ENCODE measurements at places on chromosomes 16 and 17.

GRCh38 chr16:10114409-10114808, 67.8 kb downstream of the GRIN2A start:
- DNase-seq, result no peak

DNA sequence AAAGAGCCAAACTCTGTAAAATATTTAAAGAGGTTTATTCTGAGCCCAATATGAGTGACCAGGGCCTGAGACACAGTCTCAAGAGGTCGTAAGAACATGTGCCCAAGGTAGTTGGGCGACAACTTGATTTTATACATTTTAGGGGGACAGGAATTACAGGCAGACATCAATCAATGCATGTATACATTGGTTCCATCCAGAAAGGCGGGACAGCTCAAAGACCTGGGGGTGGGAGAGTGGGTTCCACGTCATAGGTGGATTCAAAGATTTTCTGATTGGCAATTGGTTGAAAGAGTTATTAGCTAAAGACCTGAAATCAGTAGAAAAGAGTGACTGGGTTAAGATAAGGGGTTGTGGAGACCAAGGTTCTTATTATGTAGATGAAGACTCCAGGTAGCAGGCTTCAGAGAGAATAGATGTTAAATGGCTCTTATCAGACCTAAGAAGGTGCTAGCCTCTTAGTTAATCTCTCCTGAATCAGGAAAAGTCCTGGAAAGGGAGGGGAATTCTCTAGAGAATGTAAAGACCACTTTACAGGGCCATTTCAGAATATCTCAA, 32.4 kb downstream of the HSBP1 start:
- DNase-seq, result no peak

GRCh38 chr16:30474074-30474452, 1.5 kb downstream of the ITGAL start:
- no peak for DNase-seq

DNA sequence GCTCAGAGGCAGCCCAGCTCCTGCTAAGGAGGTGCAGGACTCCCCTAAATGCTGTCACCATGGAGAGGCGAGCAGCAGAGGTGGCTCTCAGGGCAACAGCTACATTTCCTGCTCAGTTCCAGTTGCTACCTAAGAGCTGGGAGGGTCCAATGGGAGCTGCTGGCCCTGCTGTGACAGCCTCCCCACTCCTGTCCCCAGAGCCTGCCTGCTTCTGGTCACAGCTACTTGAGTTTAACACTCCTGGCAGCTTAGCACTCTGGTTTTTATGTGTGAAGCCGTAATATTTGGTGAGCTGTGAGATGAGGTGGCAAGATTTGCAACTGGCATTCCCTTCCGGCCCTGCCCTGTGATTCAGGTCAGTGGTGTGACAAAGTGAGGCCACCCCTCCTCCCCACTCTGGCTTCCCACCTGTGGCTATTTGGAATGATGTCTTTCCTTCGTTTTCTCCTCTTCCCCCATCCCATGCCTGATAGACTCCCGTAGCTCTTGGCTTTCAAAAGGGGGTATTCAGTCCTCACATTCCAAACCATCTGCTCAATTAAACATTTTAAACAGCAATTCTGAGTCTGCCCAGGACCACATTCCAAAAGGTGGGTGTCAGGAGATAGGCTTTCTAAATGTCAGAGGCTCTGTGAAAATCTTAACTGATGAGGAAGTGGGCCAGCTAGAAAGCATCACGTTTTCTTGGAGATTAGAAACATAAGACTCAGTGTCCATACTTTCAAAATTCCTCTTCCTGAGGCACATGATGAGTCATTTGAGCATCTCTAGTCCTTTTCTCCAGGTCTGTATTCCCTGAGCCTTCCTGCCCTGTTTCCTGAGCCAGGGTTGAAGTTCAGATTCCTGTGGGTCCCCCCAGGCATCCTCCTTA, 42.6 kb upstream of the SKAP1 start:
- DNase-seq, result no peak

DNA sequence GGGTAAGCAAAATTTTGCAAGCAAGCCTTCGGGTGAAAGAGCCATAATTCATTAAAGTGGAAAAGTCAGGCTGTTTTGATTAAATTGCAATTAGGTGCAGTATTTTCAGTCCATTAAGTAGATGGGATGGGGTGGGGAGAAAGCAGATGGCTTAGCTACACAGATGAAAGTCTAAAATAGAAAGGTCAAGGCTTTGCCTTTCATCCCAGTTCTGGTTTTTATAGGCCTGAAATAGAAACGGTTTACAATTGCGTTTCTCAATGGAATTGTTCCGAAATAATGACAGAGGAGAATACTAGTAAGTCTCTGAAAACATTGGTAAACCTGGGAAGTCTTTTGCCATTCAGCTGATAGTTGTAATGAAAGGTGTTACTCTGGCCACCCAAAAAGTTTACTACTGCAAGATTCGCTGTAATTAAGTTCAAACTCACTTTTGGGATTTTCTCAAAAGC, 1.5 kb downstream of the PPM1E start:
- no peak for DNase-seq

GRCh38 chr17:70030371-70030770, 44.7 kb upstream of the KCNJ16 start:
- DNase-seq, result no peak

DNA sequence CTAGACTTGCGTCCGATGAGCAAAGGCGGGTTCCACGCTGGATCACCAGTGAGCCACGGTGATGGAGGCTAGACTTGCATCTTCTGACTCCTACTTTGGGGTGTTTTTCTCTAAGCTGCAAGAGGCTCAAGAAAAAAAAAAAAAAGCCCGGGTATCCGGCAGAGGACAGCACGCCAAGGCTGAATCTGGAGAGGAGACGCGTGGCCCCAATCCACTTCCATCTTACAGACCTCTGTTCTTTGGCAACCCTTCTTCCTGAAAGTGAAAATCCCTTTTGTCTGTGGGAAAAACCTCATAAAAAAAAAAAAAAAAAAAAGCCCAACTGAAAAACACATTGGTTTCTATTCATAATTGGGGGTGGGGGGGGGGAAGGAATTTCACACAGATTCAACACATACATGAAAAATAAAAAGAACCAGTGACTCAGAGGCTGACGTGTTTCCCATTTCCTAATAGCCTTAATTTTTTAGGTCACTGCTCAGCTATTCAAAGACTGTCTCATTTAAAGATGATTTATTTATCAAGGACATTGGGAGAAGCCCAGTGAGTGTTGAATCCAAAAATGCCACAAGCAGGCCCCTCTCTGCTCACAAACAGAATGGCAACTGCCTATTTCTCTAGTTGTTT, 258.3 kb downstream of the FOXL1 start:
- no peak for DNase-seq

DNA sequence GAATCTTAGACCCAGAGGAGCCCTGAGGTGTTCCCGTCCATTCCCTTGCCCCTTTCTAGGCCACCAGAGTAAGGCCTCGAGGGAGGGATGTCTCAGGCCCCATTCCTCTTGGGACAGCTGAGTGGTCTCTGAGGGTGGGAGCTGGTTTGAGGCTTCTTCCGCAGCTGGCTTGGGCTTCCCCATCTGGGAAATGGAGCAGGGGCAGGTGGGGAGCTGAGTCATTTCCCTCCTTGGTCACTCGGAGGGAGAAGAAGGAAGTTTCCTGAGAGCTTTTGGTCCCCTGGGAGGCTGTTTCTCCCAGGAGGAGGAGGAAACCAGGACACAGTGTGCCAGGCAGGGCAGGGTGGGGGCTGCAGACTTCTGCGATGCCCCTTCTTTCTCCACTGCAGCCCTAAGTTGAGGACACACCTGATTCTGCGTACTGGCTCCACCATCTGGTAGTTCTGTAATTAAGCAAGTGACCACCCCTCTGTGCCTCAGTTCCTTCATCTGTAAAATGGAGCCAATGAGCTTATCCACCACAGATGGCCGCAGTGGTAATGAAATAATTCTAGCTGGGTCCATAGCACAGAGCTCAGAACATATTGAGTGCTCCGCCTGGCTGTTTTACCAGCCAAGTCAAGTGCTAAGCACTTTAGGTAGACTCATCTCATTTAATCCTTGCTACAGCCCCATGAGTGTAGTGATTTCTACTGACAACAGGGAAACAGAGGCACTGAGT, 1.6 kb upstream of the KCNJ12 start:
- DNase-seq, result no peak

GRCh38 chr16:987906-988305, 6.3 kb downstream of the SOX8 start:
- DNase-seq, result no peak

DNA sequence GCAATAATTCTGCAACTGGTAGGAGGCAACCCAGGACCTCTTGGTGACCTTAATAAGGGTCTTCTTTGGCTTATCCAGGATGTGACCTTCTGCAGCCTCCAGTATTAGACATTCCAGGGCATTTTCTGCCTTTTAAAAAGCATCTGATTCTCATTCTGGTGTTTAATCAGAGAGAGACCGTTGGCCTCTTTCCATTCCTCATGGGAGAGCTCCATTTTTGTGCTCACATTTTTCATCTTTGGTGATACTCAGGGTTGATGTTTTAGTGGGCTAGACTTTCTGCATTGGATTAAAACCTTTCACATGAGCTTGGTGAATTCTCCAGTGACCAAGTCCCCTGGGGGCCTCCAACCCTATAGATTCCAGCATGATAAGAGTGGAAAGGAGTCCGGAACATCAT, 150.2 kb upstream of the CACNG5 start:
- DNase-seq, result no peak

DNA sequence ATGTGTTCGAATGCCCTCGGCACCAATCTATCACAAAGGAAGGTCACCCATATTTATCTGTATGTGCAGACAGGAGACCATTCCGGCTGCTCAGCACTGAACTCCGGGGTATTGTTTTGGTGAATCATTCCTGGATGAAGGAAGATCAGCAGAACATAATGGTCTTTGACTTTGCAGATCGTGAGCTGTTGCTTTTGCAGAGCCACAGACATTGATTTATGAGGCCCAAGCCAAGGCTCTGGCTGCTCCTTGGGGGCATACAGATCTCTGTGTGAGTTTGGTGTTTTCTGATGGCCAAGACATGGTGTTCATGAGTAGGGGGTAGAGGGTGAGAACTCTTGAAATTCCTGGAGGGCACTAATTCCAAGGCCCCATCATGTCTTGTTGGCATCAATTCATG, 458.8 kb upstream of the HSBP1 start:
- DNase-seq, result no peak

DNA sequence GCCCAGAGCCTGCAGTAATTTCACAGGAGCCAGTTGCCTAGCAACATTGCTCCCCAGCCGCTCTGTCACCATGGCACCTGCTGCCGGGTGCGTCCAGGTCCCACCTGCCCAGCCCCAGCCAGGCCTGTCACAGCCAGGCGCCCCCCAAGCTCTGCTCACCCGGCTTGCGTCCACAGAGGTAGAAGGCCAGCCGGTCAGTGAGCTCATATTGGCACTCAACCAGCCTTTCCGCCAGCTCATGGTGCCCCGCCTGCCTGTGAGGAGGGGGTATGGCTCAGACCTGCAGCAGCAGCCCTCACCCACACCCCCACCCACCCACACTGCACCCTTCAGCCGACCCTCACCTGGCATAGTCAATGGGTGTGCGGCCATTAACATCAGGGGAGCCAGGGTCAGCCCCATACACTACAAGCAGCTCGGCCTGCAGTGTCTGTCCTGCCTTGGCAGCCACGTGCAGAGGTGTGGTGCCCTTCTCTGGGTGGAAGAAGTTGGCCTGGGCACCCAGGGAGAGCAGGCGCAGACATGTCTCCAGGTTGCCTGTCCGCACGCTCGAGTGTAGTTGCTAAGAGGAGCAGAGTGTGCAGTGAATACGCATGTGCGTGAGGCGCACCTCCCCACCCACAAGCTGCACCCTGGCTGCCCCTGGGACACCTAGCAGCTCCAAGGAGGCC, 7.7 kb downstream of the GIT1 start:
- DNase-seq, result no peak

GRCh38 chr16:59067205-59067604, 333.1 kb upstream of the GOT2 start:
- no peak for DNase-seq

GRCh38 chr17:79836510-79836971, 2.7 kb downstream of the CBX4 start:
- no peak for DNase-seq
